ENCODE measurements at places on chromosomes 2 and 18.

- no peak for DNase-seq
These were observed 74.3 kb upstream of the NPAS2 start for GRCh38 chr2:100745604-100746003.

- DNase-seq: no peak
These were observed 402.9 kb upstream of the PKDCC start for GRCh38 chr2:41644936-41645335.

- no peak for DNase-seq
These were observed 4.8 kb downstream of the SEC11C start for GRCh38 chr18:59144483-59144882.

DNA sequence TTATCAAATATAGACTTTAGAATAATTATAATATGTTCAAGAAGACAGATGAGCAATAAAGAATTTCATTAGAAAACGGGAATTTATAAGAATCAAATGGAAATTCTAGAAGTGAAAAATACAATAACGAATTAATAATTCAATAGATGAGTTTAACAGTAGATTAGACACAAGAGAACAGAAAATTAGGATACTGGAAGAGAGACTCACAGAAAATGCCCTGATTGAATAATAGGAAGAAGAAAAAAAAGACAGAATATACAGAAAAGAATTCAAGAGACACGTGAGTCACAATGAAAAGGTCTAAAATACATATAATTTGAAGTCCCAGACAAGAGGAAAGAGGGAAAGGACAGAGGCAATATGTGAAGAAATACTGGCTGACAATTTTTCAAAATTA, 354.7 kb downstream of the CLIP4 start:
- no peak for DNase-seq

GRCh38 chr2:28545590-28546200, 49.8 kb downstream of the PLB1 start:
- no peak for DNase-seq

- DNase-seq: no peak
These were observed 43.5 kb downstream of the RRM2 start for GRCh38 chr2:10165861-10166675.

- no peak for DNase-seq
These were observed 53.2 kb upstream of the GPR45 start for GRCh38 chr2:105188343-105188742.

GRCh38 chr2:150410809-150411208, 76.7 kb downstream of the RND3 start:
- DNase-seq: no peak

- DNase-seq: no peak
These were observed 331.9 kb downstream of the MYCN start for GRCh38 chr2:16272038-16272788.

DNA sequence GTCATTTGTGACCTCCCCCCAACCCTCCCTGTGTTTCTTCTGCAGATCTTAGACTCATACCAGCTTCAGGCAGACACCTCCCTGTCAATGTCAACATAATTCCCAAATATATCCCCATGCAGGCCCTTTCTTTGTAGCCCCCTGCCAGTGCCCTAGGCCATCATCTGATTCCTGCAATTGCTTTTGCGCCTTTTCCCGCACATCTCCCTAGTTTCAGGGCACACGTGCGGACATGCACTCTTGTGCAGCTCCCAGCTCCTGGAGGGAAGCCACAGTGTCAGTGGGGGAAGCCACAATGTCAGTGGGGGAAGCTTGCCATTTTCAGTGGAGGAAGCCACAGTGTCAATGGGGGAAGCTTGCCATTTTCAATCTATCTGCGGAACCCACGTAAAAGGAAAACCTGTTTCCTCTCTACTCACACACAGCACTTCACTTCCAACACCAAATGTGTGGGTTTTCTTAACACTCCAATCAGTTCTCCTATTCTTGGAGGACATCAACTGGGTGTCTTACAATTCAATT, 256.4 kb downstream of the ACKR3 start:
- no peak for DNase-seq

- DNase-seq: peak; percentile 84
These were observed 3.7 kb downstream of the GPR17 start for GRCh38 chr2:127649684-127650040.

DNA sequence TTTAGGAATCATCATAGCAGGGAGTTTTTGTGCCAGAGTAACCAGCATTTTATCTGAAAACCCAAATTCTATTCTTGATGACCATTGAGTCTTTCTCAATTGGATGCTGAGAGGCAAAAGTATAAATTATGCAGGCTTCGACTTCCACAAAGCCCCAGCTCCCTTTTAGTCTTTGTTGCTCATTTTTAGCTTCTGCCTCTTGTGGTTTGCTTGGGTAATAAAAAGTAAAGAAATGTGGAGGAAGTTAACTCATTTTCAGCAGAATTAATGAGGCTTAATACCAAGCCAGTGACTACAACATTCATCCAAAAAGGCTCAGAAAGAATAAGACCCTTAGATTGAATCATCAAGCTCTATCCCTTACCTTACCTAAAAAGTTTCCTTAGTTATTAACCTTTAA, 18.6 kb downstream of the ERMN start:
- DNase-seq: no peak

DNA sequence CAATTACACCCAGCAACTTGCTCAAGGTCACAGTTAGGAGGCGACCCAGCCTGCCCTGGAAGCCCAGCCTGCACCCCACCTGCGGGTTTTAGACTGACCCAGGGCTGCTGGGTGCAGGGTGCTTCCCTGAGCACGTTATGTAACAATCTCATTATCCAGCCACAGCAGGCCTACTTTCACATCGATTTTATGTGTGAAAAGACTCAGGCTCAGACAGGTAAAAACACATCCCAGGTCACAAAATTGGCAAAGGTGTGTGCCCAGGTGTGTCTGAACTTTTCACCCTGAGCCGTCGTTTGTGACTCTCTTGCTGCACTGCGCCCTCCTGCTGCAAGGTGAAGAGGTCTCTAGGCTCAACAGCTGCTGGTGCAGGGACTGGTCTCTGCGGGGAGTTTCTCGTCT, 668.2 kb upstream of the HS6ST1 start:
- no peak for DNase-seq

GRCh38 chr2:231297108-231297908, 98.2 kb upstream of the B3GNT7 start:
- no peak for DNase-seq

DNA sequence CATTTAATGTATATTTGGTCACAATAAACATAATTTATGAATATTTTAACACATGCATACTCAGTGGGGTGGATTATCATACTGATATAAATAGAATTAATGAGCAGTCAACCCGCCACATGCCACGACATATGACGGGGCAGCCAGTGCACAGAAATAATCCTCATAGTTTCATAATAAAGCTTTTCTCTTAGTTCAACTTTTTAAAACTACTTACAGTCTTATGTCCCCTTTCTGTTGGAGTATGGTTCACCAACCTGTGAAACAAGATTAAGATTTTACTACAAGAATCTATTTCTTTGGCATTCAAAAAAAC, 75.6 kb upstream of the ETAA1 start:
- no peak for DNase-seq

- no peak for DNase-seq
These were observed 10.4 kb upstream of the ST8SIA5 start for GRCh38 chr18:46767217-46767616.

GRCh38 chr18:57863706-57864105, 60.6 kb upstream of the ATP8B1 start:
- DNase-seq: no peak

- DNase-seq: no peak
These were observed 198.0 kb downstream of the CDH20 start for GRCh38 chr18:61531182-61531581.

- DNase-seq: no peak
These were observed 7.9 kb downstream of the REV1 start for GRCh38 chr2:99481941-99482340.

DNA sequence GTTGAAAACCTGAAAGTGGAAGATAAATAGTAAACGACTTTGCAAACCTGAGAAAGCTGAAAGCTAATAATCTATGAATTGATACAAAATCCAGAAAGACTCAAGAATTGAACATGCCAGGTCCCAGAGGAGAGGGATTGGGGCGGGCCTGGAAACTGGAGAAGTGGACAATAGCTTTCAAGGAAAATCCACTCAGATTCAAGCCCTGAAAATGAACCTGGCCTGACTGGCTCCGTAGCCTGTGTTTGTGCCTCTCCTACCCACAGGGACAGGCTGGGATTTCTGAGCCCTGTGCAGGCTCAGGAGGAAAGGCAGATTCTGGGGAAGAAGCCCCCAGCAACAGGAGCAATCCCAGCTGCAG, 274.8 kb upstream of the HS6ST1 start:
- DNase-seq: no peak

DNA sequence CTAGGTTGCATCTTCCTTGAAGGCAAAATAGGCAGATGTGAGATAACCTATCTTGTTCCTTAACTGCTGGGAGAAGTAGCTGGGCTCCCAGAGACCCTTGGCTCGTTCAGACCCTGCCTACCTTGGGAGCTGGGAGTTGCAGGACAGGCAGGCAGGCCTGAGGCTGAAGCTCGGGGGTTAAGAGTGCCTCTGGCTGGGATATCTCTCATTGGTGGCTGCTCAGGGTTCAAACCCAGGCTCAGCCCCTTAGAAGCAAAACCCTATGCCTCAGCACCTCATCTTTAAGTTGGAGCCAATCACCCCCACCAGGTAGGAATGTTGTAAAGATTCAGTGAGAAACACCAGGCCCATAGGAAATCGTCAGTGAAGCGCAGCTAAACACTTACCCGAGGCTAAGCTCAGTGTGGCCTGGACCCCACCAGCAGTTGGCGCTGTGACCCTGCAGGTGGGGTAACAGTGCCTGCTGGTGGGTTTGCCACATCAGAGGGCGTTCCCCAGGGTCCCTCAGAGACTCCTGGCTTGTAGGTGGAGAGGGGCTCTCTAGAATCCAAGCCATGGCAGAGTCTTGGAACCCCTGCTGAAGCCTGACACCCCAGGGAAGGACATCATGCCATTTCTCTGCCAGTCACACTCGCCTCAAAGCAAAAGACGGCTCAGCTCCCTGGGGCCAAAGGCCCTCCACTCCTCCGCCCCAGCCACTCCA, 54.6 kb upstream of the GPR17 start:
- peak; percentile 43 for DNase-seq

- DNase-seq: no peak
These were observed 643 bp downstream of the RMC1 start for GRCh38 chr18:23503963-23504344.

DNA sequence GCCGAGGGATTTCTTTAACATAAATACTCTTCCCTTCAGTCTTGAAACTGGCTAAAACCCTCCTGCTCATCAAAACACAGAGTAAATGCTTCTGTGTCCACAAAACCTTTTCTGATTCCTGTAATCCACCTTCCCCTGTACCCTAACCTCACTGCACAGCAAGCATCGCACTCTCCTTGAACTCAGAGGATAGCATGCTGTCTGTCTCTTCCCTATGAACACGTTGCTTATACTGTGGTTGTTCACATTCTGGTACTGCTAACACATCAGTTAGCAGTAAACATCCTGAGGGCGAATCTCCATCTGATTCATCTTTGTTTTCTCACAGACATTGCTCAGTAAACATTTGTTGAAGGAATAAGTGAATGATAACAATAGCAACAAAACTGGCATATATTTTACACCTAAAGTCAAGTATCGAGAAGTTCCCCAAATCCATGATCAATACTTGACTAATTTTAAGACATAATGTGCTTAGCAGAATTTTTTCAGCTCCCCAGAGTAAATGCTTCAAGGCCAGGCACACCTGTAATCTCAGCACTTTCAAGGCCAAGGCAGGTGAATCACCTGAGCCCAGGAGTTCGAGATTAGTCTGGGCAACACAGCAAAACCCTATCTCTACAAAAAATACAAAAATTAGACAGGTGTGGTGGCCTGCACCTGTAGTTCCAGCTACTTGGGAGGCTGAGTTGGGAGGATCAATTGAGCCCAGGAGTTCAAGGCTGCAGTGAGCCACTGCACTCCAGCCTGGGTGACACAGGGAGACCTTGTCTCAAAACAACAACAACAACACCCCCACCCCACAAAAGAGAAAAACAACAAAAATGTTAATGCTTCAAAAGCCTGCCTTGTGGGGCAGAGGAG, 45.6 kb upstream of the LPIN2 start:
- DNase-seq: no peak

GRCh38 chr2:32262105-32262504, 2.6 kb downstream of the NLRC4 start:
- no peak for DNase-seq

DNA sequence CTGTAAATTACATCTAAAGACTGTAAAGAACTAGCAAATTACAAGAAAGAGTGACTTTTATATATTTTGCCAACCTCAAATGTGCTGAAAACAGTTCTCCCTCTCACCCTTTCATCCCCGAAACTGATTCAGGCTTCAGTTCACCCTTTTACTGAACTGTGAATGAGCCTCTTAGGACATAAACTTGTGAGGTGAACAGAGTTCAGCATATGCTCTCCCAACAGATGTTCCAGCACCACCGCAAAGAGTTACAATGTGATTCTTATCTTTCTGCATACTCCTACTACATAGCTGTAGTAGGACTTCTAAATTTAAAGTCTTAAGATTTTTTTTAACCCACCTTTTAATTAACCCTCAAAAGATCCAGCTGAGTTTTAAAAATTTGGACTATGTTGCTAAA, 1.2 kb upstream of the ZCCHC2 start:
- DNase-seq: no peak

GRCh38 chr2:69594341-69594740, 49.2 kb downstream of the AAK1 start:
- DNase-seq: no peak

DNA sequence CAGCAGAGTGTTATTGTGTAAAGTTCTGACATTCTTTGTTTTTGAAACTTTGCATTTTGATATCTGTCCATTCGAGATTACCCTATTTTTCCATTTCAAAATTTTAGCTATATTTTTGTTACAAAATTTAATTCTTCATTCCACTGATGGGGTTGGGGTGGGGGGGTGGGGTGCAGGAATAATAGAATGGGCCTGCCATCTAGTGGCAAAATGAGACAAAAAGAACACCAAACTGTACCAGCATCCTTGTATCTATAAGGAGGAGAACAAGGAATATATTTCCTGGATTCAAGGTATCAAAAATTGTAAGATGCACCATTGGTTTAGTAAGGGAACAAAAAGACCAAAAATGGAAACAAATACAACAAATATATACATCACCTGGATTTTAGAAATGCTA, 27.9 kb upstream of the TTR start:
- DNase-seq: no peak

GRCh38 chr2:109057686-109058085, 68.7 kb upstream of the EDAR start:
- no peak for DNase-seq

All from stimulated activated CD8-positive, alpha-beta memory T cell treated with anti-CD3 and anti-CD28 coated beads, Interleukin-12 subunit alpha, Interleukin-12 subunit beta, amount 100 ng/mL, for 1 hour (primary cell).